Thyroid gland (tissue), 4 donors: ENCODE measurements at places on chromosomes 16 and 17. TPM values are rescaled to one million over a fixed set of nuclear protein-coding genes. Genes with fewer than 3 reads are reported as not detected.

DNA sequence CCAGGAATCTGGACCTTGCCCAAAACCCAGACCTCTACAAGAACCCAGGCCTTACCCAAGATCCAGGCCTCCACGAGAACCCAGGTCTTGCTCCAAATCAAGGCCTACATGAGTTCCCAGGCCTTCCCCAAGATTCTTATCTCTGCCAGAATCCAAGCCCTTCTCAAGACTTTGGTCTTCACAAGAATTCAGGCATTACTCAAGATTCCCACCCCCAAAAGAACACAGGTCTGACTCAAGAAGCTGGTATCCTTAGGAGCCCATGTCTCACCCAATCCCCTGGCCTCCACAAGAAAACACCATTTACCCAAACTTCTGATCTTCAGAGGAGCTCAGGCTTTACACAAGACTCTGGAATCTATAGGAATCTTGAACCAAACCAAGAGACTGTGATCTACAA is 2.6 kb downstream of the SPEM3 start:
- H3K27me3 ChIP-seq: no peaks in the 10 kb centered on the region
- no peak for DNase-seq
- no peaks in the 10 kb centered on the region for H3K36me3 ChIP-seq
- H3K4me1 ChIP-seq: peaks cover 6% of the 10 kb centered on the region

- H3K27ac ChIP-seq: no peak overlapping the region
- no peaks in the 10 kb centered on the region for H3K27me3 ChIP-seq
- DNase-seq: no peak
- no peaks in the 10 kb centered on the region for H3K4me1 ChIP-seq
- H3K36me3 ChIP-seq: no peaks in the 10 kb centered on the region
Observed at GRCh38 chr17:8736796-8737195, 7.8 kb downstream of the CCDC42 start.

- no peak overlapping the region for H3K4me3 ChIP-seq
- H3K36me3 ChIP-seq: peaks cover 9% of the 10 kb centered on the region
- no peaks in the 10 kb centered on the region for H3K27me3 ChIP-seq
- peaks cover 33% of the 10 kb centered on the region for H3K4me1 ChIP-seq
- peak overlapping the region; percentile 64 for H3K27ac ChIP-seq
Observed at GRCh38 chr16:19704321-19705145, 13.5 kb downstream of the KNOP1 start.

DNA sequence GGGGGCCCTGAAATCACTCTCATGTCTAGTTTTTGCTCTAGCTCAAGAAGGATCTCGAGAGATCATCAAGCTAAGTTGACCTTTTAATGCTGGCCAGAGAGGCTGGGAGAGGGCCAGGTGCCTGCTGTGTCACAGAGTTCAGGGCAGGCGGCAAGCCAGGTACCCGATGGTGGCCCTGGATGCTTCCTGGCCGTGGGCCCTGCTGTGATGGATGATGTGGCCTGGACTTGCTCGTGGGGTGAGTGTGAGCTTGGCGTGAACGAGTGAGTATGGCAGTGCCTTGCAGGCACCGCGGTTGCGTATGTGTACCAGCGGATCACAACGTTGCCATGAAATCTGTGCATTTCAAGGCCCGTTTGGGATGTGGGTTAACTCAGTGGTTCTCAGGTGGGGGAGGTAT is 7.4 kb downstream of the IRF8 start:
- H3K4me3 ChIP-seq: no peak overlapping the region
- H3K27me3 ChIP-seq: no peaks in the 10 kb centered on the region
- H3K36me3 ChIP-seq: no peaks in the 10 kb centered on the region

DNA sequence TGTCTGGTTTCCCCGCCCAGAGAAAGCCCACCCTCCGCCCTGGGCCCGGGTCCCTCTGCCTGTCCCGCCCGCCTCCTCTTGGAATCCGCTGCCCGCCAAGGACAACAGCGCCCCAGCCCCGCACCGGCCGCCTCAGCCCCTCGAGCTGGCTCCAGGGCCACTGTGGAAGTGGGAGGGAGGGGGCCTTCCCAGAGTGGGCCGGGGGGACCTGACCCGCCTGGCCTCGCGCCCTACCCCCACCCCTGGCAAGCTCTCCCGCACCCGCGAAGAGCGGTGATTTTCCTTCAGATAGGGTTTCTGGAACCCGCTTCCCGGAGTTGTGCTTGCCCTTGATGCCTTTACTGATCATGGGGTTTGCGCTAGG is 2.3 kb upstream of the CBX8 start:
- peaks cover 37% of the 10 kb centered on the region for H3K4me1 ChIP-seq
- DNase-seq: no peak

DNA sequence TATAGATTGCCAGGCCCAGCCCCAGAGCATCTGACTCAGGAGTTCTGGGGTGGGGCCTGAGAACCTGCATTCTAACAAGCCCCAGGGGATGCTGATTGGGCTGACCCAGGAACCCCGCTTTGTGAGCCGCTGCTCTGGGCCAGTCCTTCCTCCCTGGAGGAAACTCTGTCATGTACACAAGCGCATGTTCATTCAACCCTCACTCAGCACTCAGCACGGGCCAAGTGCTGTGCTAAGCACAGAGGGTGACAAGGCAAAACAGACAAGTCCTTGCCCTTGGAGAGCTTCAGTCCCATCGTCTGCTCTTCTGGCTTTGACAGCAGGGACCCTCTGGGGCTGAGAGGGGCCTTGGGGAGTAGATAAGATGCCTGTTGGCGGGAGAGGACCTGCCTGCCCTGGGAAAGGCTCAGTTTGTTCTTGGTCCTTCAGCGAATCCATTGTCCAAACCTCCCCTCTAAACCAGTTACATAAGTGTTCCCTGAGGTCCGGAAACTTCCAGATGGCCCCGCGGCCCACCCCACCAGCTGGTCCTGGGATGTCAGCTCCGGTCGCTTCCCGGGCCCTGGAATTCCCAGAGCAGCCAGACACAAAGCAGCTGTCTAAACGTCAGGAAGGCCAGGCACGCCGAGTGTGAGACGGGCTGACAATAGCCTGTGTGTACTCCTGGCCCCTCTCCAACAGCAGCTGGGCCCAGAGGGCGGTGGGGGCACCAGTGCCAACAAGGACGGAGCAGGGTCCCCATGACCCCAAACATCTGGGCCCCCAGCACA is 88.8 kb downstream of the ZDHHC7 start:
- H3K27ac ChIP-seq: peak overlapping the region; percentile 69
- DNase-seq: peak; percentile 53
- H3K27me3 ChIP-seq: no peaks in the 10 kb centered on the region
- no peak overlapping the region for H3K4me3 ChIP-seq
- peaks cover 8% of the 10 kb centered on the region for H3K4me1 ChIP-seq
- no peaks in the 10 kb centered on the region for H3K36me3 ChIP-seq

GRCh38 chr17:37737971-37738370 is 6.9 kb downstream of the HNF1B start:
- peaks cover 35% of the 10 kb centered on the region for H3K27me3 ChIP-seq
- H3K36me3 ChIP-seq: no peaks in the 10 kb centered on the region
- no peak overlapping the region for H3K4me3 ChIP-seq
- no peak overlapping the region for H3K27ac ChIP-seq
- peaks cover 15% of the 10 kb centered on the region for H3K4me1 ChIP-seq

DNA sequence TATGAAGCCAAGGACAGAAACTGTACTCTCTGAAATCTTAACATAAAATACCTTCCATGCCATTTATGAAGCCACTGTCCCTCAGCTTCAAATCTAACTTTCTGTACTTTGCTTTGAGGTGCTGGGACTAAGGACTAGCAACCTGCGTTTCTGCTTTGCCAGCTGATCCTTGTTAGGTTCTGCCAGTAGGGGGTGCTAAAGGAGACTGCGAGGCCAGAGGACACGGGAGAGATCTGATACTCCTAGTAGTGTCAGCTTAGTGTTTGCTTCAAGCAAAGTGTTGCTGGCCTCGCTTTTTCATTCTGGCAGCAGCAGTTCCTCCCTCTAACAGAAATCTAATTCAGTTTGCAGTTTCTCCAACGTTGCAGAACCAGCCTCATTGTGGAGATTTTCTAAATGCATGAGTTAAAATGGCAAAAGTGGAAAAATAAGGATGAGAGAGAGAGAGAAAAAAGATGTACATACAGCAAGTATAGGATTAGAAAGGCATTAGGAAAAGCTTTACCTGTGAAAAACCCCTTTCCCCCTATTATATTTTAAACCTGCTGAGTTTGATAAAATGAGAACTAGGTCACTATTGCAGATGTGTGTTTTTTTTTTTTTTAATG is 297.5 kb downstream of the CA10 start:
- no peak overlapping the region for H3K4me3 ChIP-seq
- no peaks in the 10 kb centered on the region for H3K27me3 ChIP-seq
- H3K4me1 ChIP-seq: no peaks in the 10 kb centered on the region
- H3K36me3 ChIP-seq: no peaks in the 10 kb centered on the region

DNA sequence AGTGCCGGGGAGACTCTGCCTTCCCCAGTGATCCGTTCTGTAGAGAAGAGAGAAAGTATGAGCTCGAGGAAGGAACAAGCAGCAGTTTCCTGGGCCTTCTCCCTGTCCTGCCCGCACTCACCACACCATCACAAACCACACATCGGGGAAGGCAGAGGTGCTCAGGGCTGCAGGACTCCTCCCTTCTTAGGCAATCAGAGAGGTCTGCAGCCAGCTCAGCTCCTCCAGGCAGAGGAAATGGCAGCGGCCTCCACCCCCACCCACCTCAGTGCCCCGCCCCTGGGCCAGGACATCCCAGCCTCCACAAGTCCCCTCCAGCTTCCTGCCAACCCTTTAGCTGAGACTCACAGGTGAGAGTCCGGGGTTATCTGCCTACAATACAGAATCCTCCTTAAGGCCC is 2.0 kb downstream of the ZNF319 start:
- H3K27me3 ChIP-seq: no peaks in the 10 kb centered on the region
- H3K27ac ChIP-seq: no peak overlapping the region
- peaks cover 57% of the 10 kb centered on the region for H3K4me1 ChIP-seq
- no peak overlapping the region for H3K4me3 ChIP-seq
- no peak for DNase-seq

DNA sequence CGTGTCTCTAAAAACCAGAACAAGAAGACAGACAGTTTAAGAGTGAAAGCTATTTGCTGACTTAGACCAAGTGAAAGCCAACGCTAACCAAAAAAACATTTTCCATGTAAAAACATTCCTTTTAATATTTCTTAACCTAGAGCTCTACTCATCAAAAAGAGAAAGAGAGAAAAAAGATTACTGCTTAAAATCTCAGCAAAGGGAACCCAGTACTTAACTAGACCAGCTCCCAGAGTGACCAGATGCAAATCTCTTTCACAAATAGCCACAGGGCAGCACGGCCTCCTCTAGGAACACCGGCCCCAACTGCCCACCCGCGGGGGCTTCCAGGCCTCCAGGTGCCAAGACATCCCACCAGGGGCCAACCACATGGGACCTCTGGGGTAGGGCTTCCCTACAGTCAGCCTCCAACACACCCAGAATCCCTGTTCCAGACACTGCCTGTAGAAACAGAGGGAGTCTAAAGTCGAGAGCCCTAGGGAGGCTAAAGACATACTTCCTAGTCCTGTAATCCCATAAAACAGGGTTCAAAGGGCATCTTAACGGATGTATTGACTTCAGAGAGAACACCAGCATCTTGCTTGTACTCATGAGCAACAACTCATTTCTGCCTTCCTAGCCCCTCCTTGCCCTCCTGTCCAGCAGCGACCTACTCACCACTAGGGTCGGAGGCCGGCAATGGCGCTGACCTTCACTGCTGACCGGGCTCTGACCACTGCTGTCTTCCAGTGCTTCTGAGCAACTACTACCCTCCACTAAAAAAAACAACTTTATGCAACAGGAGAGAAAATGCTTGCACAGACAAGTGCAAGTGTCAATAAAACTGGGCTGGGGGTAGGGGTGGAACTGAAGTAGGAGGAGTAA is 21.3 kb downstream of the ZCCHC14 start:
- H3K27me3 ChIP-seq: no peaks in the 10 kb centered on the region
- H3K4me1 ChIP-seq: peaks cover 48% of the 10 kb centered on the region
- peak overlapping the region; percentile 75 for H3K27ac ChIP-seq
- no peaks in the 10 kb centered on the region for H3K36me3 ChIP-seq
- DNase-seq: no peak

GRCh38 chr17:38897671-38898290 is 27.6 kb upstream of the LASP1NB start:
- H3K27ac ChIP-seq: peak overlapping the region; percentile 4
- DNase-seq: no peak
- H3K4me1 ChIP-seq: peaks cover 20% of the 10 kb centered on the region
- H3K27me3 ChIP-seq: no peaks in the 10 kb centered on the region

GRCh38 chr17:34235389-34236028 is 19.6 kb upstream of the CCL2 start:
- H3K27ac ChIP-seq: no peak overlapping the region
- peaks cover 32% of the 10 kb centered on the region for H3K4me1 ChIP-seq
- H3K27me3 ChIP-seq: no peaks in the 10 kb centered on the region
- no peak overlapping the region for H3K4me3 ChIP-seq

DNA sequence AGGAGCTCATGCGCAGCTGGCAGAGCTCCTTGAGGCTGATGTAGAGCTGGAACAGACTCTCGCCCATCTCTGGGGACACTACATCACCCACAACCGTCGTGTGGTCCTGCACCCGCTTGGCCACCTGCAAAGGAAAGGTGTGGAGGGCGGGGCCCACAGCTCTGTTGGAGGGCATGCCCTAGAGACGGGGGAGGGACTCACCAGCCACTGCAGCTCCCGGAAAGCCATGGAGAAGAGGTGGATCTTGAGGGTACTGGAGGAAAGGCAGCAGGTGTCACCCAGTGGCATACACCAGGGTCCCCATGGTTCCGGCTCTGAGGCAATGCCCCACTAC is 8.6 kb downstream of the UNC13D start:
- H3K4me1 ChIP-seq: no peaks in the 10 kb centered on the region
- H3K27me3 ChIP-seq: no peaks in the 10 kb centered on the region
- DNase-seq: no peak
- no peak overlapping the region for H3K27ac ChIP-seq
- no peaks in the 10 kb centered on the region for H3K36me3 ChIP-seq
- H3K4me3 ChIP-seq: no peak overlapping the region

- peak overlapping the region; percentile 100 for H3K4me3 ChIP-seq
- no peak for DNase-seq
- H3K36me3 ChIP-seq: peaks cover 8% of the 10 kb centered on the region
- peaks cover 20% of the 10 kb centered on the region for H3K4me1 ChIP-seq
Observed at GRCh38 chr16:30697264-30698138, 1.5 kb upstream of the SRCAP start.

DNA sequence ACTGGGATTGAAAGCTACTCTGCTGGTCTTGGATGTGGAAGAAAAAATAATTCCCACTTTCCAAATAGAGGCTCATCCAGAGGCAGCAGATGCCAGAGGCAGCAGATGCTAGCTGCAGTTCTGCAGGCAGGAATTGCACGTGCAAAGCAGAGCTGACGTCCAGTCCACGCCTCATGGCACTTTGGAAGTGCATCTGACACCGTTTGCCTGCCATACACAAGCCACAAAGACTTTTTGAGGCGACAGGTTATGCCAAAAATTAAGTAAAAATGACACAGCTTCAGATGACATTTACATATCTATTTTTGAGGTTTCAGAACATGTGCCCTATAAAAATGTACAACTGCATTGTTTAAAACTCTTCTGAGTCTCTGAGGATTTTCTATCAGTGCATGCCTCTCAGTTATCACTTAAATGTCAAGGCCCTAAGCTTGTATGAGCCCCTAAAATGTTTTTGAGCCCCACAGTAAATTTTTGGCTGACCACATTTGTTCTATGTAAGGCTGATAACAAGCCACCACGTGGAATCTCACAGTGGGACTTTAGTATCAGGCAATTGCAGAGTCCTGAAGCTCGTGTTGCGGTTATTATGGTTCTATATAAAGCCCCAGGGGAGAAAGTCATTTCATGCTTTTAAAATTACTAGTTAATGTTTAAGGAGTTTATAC is 239.2 kb downstream of the PRKCA start:
- H3K4me1 ChIP-seq: no peaks in the 10 kb centered on the region
- H3K27ac ChIP-seq: no peak overlapping the region
- DNase-seq: no peak
- H3K27me3 ChIP-seq: no peaks in the 10 kb centered on the region
- no peaks in the 10 kb centered on the region for H3K36me3 ChIP-seq

Gene MGAT5B
- 7.4 TPM for total RNA-seq

Gene ZNF830
- 13.1 TPM for total RNA-seq

Gene RASL10B
- total RNA-seq: 0.94 TPM

Gene HS3ST3B1
- 3.9 TPM for total RNA-seq

Gene WFIKKN2
- 0.11 TPM for total RNA-seq

Gene MEOX1
- total RNA-seq: 1.4 TPM

Gene APPBP2
- 33.1 TPM for total RNA-seq

Gene CDH13
- 14.8 TPM for total RNA-seq

Gene STX4
- total RNA-seq: 47.2 TPM
